ENCODE measurements at places on chromosomes 13 and 19.

GRCh38 chr19:50780753-50781435 lies 9.3 kb upstream of the ACP4 start:
- no peak for DNase-seq

DNA sequence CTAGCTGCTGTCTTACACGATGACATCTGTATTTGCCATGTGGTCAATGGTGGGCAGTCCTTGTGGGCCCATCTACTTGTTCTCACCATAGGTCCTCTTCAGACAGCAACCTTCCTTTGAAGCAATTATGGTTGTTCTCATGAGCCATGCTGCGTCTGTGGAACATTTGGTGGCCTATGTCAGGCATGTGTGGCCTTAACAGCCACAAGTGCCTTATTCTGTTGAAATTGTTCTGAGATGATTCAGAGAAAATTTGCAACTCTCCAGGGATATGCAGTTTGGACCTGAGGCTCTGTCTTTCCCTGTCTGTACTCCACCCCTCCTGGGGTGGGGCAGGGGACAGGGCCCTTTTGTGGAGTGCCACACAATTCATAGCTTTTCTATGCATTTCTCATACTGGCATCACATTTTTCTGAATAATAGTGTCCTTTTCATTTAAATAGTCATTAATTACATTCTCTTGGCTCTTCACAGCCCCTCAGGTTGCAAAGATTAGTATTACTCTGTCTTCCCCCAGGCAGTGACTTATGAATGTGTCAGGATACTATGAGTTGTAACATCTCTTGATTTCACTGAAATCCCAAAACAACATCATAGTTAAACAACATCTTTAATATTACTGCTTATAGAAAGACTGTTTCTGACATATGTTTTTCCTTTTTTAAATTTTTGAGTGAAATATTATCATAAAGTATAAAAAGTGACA lies 102.1 kb downstream of the ITGBL1 start:
- no peak for DNase-seq

- DNase-seq, result no peak
These were observed 42.9 kb upstream of the ZNF14 start for GRCh38 chr19:19775891-19776205.

- DNase-seq, result no peak
These were observed 16.5 kb downstream of the ARHGEF7 start for GRCh38 chr13:111131611-111132010.

All from caudate nucleus (tissue), 63 donors.